Vagina (tissue), 2 donors: ENCODE measurements at places on chromosomes 7 and 10.

- no peak for DNase-seq
These were observed 6.9 kb upstream of the CREB3L2 start for GRCh38 chr7:138008588-138009349.

DNA sequence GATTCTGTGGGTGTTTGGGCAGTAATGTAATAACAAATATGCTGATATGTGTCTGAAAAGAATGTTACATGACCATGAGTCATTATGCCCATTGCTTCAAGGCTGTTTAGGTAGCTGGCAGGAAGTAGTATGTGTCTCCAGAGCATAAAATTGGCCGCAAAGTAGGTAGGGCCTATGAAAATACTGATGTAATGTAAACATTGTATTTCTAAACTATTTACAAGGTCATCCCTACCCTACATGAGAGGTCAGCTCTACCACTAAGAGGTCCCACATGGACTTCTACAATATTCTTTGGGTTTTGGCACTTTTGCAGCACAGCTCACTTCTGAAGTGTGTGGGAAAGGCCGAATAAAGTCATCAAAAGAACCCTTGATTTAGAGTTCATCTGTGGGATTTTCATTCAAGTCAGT is 301.9 kb downstream of the AHR start:
- DNase-seq = no peak

DNA sequence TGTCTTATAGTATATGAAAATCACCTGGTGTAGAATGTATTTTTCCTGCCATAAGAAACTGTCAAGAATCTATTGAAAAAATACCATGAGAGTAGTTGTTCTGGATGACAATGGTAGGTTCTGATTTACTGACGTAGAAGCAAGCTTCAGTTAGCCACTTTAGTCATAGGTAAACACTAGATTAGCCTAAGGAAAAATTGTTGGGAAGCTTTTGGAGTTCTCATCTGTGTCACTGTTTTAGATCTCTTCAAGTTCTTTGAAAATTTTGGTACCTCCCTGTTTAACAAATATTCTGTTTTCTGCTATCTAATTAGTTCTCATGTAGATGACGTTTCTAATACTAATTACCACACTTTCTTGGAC is 131.8 kb downstream of the ADK start:
- no peak for DNase-seq

DNA sequence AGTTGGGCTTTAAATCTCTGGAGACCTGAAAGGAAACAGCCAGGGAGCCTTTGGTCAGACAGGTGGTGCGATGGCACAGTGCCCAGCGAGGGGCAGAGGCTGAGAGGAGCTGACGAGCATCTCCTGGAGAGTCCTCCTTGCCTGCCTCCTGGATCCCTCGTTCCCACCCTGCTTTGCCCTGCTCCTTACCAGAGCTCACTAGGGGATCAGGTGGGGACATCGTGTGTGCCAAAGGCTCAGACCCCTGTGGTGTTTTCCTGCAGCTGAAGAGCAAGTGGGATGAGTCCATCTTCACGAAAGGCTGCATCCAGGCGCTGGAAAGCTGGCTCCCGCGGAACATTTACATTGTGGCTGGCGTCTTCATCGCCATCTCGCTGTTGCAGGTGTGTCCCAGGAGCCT is 21.8 kb upstream of the SH2D4B start:
- DNase-seq = no peak

DNA sequence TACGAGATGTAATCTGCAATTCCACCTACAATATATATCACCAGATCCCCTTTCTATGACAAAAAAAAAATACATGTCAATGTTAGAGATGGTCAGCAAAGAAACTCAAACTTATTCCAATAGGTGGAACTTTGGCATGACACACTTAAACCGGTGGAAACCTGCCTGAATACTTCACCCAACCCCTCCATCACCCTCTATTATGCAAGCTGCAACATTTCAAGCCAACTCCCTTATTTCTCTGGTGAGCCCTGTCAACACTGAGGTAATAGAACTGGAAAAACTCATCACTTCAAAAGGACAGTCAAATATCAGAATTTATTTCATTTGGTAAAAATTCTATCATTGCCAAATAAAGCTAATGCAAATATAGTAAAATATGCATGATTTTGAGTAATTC is 3.6 kb downstream of the ZNF438 start:
- no peak for DNase-seq

DNA sequence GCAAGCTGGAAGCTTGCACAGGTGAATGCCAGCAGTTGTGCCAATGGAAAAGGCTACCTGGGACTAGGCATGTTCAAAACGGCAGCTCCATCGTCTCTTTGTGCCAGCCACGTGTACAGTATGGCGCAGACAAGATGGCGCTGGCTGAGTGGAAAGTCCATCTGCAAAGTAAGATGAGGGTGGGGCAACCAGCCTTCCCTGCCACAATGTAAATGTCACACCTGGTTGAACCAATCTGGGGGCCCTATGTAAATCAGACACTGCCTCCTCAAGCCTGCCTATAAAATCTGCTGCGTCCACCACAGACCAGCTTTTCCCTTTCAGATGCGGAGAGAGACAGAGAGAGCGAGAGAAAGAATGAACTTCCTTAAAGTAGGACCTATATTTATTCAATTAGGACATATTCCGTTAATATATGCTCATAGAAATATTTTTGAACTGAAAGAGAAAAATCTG is 18.5 kb upstream of the C7orf33 start:
- no peak for DNase-seq

- no peak for DNase-seq
These were observed 297.5 kb upstream of the NRP1 start for GRCh38 chr10:33631991-33632390.
